ENCODE measurements at places on chromosomes 13 and 19. TPM values are rescaled to one million over a fixed set of nuclear protein-coding genes. Genes with fewer than 3 reads are reported as not detected.

DNA sequence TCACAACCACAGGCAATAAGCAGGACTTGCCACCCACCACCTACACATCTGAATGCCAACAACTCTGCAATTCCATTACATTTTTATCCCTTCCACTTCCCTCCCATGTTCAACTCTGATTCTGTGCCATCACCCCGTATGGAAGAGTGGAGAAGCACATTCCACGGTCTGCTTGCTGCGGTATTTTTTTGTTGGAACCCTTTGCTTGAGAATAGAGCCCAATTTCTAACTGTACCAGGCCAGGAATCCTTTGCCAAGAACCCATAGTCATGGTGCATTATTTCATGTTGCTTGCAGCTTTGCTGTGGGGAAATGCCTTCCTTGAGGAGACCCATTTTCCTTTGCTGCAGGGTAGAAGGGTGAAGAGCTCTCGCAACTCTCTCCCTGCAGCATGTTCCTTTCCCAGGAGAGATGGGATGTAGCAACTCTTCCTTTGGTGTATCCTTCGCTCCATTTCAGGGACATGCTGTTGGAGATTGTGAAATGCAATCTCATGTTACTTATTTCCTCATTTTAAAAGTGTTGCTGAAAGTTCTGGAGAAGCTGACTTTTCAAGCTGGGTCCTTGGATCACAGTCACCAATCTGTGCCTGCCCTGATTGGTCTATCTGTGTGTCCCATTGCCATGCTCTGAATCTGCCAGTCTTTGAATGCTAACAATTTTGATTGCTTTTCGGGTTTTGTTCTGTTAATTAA lies 69.8 kb upstream of the STARD13 start:
- DNase-seq = no peak
- no peak overlapping the region for H3K27ac ChIP-seq
- H3K4me1 ChIP-seq = peaks cover 2% of the 10 kb centered on the region

DNA sequence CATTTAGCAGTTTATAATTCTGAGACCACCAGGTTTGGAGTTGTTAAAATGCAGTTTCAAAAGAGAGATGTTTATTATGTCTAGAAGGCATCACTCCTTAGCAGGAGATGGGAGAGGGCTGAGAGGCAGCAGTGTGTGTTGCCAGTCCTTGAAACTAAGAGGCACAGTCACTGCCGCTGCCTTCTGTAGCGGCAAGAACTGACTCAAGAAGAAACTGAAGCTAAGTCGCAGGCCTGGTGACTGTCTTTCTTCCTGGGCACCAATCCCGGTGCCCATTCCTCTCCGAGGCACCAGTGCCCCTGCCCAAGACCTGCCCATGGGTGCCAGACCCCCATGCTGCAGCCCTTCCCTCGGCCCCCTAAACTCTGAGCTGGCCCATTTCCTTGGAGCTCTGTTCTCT lies 20.1 kb downstream of the N4BP2L1 start:
- H3K4me1 ChIP-seq = peaks cover 29% of the 10 kb centered on the region
- H3K27me3 ChIP-seq = no peaks in the 10 kb centered on the region
- peak overlapping the region; percentile 23 for H3K4me3 ChIP-seq

DNA sequence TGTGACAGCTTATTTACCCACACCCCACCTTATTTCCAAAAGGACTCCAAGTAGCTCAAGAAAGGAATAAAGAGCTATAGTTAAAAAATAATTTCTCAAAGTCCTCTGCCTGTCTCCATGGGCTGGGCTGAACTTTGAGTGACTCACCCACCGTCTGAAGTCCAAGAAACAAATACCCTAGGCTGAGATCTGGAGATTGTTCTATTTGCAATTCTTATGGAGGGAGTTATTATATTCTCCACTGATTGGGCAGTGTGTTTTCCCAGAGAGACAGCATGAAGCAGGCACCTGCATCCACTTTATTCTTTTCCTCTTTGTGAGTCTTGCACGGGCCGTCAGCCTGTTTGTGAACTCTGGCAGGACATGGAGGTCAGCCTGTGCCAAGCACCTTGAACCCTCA lies 63.2 kb downstream of the SHISA2 start:
- H3K4me1 ChIP-seq = peaks cover 3% of the 10 kb centered on the region
- H3K36me3 ChIP-seq = no peaks in the 10 kb centered on the region
- no peaks in the 10 kb centered on the region for H3K27me3 ChIP-seq
- DNase-seq = no peak
- H3K4me3 ChIP-seq = no peak overlapping the region
- no peak overlapping the region for H3K27ac ChIP-seq

- no peak overlapping the region for H3K27ac ChIP-seq
- no peak for DNase-seq
- H3K27me3 ChIP-seq = peaks cover 19% of the 10 kb centered on the region
- no peak overlapping the region for H3K4me3 ChIP-seq
- peaks cover 15% of the 10 kb centered on the region for H3K4me1 ChIP-seq
These were observed 2.6 kb downstream of the GGN start for GRCh38 chr19:38385057-38385803.

- H3K27me3 ChIP-seq = no peaks in the 10 kb centered on the region
- no peak overlapping the region for H3K4me3 ChIP-seq
- H3K27ac ChIP-seq = no peak overlapping the region
- no peaks in the 10 kb centered on the region for H3K36me3 ChIP-seq
- no peaks in the 10 kb centered on the region for H3K4me1 ChIP-seq
- DNase-seq = no peak
These were observed 1189.7 kb downstream of the EFNB2 start for GRCh38 chr13:105345730-105346129.

The HCN2 gene
- 3.2 TPM for total RNA-seq
